ENCODE measurements at places on chromosomes 11 and 22.
A peak's percentile ranks its signal among the peaks of the same experiment; 100 is the strongest.

GRCh38 chr11:132528181-132528580 lies 1004.1 kb downstream of the OPCML start:
- DNase-seq = no peak

DNA sequence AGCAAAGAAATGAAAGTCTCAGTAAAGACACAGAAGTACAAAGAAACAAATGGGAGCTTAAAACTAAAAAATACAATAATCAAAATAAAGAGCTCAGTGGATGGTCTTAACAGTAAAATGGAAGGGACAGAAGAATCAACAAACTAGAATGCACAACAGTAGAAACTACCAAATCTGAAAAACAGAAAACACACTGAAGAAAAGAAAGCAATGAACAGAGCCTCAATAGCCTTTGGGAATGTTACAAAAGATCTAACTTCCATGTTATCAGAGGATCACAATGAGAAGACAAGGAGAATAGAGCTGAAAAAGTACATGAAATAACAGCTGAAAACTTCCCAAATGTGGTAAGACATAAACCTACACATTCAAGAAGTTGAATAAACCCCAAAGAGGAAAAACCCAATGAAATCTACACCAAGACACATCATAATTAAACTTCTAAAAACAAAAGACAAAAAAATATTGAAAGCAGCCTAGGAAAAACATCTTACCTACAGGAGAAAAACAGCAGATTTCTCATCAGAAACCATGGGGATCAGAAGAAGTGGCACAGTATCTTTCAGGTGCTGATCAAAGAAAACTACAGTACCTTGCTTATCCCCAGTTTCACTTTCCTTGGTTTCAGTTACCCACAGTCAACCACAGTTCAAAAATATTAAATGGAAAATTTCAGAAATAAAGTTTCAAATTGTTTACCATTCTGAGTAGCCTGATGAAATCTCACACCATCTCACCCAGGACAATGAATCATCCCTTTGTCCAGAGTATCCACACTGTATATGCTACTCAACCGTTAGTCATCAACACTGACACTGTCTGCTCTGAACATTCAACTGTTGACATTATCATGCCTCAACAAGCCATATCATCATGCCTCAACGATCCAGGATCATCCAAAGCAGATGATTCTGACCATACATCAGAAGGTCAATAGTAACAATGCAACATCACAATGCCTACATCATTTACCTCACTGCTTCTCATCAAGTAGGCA lies 22.2 kb downstream of the RRAS2 start:
- DNase-seq = no peak

GRCh38 chr22:42326801-42327200 lies 56.3 kb upstream of the TCF20 start:
- no peak for DNase-seq

- DNase-seq = no peak
These were observed 792 bp downstream of the RBMXL2 start for GRCh38 chr11:7089328-7090251.

DNA sequence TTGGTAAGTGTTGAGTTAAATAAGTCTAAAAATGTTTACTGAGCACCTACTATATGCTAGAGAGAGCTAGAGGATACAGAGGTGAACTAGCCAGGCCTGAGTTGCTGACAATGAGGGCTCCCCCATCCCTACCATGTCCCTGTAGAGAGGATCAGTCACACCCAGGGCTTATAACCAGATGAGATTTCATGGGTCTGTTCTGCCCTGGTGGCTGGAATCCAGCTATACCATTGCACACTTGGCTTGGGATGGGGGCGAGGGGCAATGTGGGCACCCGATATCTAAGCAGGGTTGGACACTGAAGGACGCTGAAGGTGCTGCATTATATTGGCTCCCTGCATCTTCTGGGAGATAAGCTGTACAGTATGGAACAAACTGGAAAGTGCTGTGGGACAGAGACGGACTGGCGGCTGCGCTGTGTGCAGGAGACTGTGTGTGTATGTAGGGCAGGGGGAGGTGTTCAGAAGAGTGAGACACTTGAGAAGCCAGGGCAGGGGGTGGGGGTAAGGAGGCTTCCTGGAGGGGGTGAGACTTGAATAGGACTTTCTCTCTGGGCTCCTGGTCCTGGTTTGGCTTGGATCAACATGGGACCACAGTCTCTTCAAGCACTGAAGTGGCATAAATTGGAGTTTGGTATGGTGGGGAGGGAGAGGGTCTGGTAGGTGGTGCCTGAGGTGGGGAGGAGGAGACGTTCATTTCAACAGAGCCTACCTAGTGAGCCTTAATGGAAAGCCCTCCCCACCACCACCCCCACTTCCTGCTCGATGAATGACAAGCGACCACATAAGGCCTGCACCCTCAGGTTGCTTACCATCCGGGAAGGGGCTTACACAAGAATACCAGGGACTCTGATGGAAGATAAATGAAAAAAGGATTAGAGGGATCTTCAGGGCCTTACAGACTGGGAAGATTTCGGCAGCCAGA lies 1.8 kb downstream of the CD82 start:
- DNase-seq = no peak

GRCh38 chr11:130826572-130826971 lies 89.7 kb downstream of the SNX19 start:
- DNase-seq = no peak

DNA sequence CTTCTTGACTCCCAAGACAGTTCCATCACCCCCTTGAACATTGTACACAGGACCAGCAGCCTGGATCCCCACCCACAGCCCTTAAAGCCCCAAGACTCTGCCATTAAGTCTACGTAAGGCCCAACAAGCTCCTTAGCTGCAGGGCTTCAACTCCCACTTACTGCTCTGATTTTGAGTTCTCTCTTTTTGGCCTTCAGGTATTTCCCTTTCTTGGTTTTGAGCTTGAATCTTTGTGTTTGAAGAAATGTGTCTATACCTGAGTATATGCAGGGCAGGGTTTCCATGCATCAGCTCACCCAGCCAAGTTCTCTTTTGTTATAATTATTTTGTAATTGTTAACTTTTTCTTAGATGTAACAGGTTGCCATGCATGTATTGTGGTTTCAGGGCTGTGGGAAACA lies 10.4 kb upstream of the MPEG1 start:
- no peak for DNase-seq

DNA sequence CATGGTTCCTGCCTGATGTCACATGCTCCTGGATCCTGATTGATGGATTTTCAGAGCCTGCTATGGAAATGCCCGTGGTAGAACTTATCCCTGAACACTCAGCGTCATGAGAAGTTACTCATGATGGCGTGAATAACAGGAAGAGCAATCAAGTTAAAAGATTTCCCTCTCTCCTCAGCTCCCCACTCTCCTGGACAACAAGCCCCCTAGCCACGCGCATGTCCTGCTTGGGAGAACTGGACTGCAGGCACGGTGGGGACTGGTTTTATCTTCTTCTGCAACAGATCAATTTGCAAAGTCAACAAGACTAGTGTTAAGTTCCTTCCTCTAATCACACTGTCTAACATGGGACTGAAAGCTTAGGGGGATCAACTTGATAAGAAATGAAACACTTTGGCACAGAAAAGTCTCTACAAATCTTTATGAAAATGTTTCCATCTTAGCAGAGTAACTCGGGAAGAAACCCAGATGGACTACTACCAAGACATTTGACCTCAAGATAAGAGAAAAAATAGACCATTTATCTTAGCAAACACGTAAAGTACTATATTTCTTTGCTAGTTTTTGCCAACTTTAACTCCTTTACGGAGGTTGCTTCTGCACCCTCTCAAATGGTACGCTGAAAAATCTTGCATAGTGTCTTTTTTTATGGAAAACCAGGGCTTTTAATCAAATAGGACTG lies 27.6 kb downstream of the POU2AF1 start:
- DNase-seq = no peak

DNA sequence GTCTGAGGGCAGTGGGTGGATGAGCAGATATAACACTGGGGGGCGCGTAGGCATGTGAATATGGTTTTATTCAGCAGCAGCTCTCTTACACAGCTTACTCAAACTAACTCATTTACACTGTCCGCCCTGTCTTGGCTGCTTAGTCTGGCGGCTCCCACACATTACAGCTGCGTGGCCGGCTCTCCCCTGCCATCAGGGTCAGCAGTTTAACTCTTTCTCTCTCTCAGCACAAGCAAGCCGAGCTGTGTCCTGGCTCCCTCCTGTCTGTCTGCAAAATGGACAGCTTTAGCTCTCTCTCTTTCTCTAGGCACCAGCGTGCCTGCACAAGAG lies 1310.1 kb upstream of the RAG2 start:
- DNase-seq = no peak

GRCh38 chr11:64502634-64503033 lies 88.4 kb upstream of the SLC22A12 start:
- no peak for DNase-seq

DNA sequence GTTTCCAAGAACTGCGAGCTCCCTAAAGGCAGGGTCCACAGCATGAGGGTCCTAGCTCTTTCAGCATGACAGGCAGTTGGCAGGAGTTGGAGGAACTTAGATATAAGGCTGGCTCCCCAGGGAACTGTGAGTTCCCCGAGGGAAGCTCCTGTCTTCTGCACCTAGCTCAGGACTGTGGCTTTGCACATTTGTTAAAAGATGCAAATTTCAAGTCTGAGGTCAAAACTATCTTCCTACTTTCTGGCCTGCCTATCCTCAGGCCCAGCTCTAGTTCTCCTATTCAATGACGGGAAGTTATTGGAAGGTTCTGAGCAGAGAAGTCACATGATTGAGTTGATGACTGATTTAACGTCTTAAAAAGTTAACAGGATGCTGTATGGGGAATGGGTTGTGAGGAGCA lies 11.7 kb upstream of the UCP3 start:
- peak; percentile 55 for DNase-seq

DNA sequence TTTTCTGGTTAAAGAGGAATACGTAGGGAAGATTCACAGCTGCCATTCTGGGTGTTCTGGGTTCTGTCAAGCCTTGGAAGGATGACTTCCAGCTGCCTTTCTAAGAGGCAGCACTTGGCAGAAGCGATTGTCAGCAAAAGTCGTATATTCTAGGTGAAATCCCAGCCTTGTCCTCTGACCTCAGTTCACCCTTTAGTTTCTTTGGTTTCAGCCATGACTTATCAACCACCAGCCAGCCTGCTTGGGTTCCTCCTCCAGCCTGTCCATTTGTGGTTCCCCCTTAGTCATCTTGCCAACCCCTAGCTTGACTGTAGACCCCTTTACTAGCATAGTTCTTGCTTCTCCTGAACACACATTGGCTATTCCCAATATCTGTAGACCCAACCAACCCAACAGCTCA lies 102.3 kb upstream of the CD44 start:
- DNase-seq = peak; percentile 64

GRCh38 chr11:111193924-111194490 lies 51.5 kb upstream of the POU2AF2 start:
- DNase-seq = no peak

- no peak for DNase-seq
These were observed 10.6 kb downstream of the STT3A start for GRCh38 chr11:125603207-125603606.

GRCh38 chr11:62273789-62274275 lies 3.9 kb downstream of the SCGB2A2 start:
- DNase-seq = peak; percentile 1

DNA sequence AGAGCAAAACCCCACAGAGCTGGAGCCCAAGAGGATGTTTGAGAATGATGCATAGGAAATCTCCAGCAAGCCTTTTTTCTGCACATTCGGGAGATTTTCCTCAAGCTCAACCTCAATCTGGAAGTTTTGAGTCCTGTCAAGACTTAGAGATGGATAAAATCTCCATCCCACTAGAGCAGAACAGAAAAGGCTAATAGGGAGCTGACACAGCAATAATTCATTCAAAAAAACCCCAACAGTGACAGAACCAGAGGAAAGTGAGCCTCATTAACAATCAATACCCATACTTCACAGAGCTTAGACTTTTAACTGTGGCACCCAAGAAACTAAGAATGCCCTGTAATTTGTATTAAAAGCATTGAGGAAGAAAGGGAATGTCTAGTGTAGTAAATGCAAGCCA lies 115.9 kb upstream of the BDNF start:
- DNase-seq = no peak

- DNase-seq = no peak
These were observed 55.4 kb upstream of the CYP2D6 start for GRCh38 chr22:42185915-42186439.

- DNase-seq = no peak
These were observed 739.0 kb downstream of the CNTN5 start for GRCh38 chr11:99759787-99760186.

DNA sequence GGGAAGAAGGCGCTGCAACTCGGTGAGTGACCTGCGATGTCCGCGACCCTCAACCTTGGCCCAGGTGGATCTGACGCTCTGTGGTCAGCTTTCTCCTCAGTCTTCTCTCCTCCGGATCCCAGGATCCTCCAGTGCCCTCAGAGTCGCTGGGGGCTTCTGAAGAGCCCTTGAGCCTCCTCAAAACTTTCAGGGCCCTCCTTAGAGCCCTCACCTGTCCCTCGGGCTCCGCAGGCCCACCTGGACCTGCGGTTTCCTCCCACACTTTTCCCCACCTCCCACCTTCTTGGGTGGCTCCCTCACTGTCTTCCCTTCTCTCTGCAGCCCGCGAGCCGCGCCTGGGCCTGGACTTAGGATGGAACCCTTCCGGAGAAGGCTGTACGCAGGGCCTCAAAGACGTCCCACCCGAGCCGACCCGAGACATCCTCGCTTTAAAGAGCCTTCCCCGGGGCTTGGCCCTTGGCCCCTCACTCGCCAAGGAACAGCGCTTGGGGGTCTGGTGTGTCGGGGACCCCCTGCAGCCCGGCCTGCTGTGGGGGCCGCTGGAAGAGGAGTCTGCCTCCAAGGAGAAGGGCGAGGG lies 335 bp downstream of the ZNF408 start:
- DNase-seq = no peak

GRCh38 chr11:117186431-117186761 lies 7.9 kb downstream of the SIDT2 start:
- no peak for DNase-seq

GRCh38 chr22:30204742-30205111 lies 41.8 kb downstream of the LIF start:
- no peak for DNase-seq

GRCh38 chr22:41970601-41971000 lies 1.4 kb downstream of the SEPTIN3 start:
- DNase-seq = no peak

GRCh38 chr11:102458548-102458947 lies 6.0 kb upstream of the TMEM123 start:
- no peak for DNase-seq

DNA sequence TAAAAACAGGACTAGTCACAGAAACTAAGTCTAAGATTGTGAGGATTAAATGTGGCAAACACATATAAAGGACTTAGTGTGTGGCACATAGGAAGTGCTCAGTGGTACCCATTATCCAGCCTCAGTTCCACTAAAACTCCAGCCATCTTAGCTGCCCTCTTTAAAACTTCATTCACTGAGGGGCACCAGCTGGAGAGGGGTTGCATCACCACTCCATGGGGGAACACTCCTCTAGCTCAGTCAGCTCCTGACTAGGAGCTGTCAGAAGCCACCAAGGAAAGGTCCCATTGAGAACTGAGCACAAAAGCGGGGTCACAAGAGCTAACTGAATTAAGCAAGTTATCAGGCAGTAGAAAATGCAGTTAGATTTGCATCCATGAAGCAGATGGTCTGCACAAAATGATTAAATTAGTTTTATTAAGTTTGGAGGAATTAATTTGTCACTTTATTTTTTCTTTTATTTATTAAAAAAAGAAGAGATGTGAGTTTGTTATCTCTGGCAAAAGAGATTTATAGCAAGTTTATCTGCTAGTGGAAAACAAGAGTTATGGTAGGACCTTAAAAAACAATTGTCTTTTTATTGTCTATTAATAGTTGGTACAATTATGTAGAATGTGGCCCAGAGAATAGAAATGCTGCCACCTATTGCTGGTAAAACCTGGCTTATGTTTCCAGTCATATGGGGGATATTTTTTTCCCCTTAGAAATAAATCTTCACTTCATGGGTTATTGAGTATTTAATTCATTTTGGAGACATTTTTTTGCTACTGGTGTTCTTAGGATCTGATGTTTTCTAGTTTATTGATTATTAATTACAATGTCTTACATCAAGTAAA lies 95.7 kb downstream of the NAV2 start:
- DNase-seq = no peak
